ENCODE measurements at places on chromosomes 13 and 19.

DNA sequence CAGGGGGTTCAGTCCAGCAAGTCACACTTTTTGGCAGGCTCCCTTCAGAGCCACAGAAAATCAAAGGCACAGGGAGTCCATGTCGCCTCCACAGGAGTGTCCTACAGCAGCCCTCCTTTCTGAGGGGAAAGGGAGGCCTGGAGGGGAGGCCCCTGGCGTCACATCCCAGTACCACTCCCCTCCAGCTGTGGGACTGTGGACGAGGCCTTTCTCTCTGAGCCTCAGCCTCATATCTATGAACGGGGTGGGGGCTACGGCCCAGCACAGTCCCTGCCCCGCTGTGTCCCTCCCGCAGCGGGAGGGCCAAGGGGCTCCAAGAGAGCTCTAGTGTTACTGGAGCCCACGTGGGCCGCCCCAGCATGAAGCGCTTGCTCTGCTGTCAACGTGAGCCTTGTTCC is 23.8 kb downstream of the PEPD start:
- DNase-seq = no peak

GRCh38 chr19:11843722-11844121 is 4.8 kb upstream of the ZNF439 start:
- no peak for DNase-seq

DNA sequence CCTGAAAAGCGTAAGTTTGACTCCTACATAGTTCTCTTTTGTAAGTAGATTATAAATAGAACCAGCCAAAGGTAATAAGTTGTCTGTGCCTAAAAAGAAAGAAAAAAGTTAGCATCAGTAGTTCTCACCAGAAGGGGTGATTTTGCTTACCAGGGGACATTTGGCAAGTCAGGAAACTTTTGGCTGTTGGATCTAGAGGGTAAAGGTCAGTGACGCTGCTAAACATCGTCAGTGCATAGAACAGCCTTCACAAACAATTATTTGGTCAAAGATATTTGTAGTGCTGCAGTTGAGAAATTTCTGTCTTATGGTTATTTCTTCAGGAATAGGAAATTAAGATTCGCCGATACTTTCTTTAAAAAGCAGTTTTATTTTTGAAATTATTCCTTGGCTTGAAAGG is 2.0 kb downstream of the USPL1 start:
- DNase-seq = no peak

GRCh38 chr13:112842343-112842856 is 126.6 kb upstream of the MCF2L start:
- DNase-seq = no peak

DNA sequence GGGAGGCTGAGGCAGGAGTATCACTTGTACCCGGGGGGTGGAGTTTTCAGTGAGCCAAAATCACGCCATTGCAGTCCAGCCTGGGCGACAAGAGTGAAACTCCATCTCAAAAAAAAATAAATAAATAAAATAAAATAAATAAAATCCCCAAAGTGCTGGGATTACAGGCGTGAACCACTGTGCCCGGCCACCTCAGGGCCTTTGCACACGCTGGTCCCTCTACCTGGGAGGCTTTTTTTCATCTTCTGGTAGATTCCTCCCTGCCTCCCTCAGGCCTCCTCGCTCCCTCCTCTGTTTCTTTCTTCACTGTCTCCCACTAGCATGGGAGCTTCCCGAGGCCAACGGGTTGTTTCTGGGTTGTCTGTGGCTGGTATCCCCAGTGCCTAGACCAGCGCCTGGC is 15.1 kb downstream of the MYBPC2 start:
- no peak for DNase-seq

GRCh38 chr13:33548069-33548468 is 262.5 kb upstream of the STARD13 start:
- no peak for DNase-seq

GRCh38 chr19:18415178-18415867 is 3.9 kb upstream of the SSBP4 start:
- no peak for DNase-seq

- DNase-seq = no peak
Observed at GRCh38 chr19:41700381-41701195, 7.8 kb upstream of the CEACAM5 start.

GRCh38 chr19:23415561-23416191 is 20.4 kb upstream of the ZNF91 start:
- DNase-seq = no peak

- no peak for DNase-seq
Observed at GRCh38 chr19:30360376-30361106, 11.6 kb upstream of the ZNF536 start.

GRCh38 chr19:1365319-1366269 is 18.1 kb upstream of the NDUFS7 start:
- no peak for DNase-seq

GRCh38 chr13:72384186-72384823 is 343.1 kb downstream of the MZT1 start:
- DNase-seq = no peak

GRCh38 chr19:17109962-17110598 is 34.5 kb downstream of the MYO9B start:
- DNase-seq = no peak

DNA sequence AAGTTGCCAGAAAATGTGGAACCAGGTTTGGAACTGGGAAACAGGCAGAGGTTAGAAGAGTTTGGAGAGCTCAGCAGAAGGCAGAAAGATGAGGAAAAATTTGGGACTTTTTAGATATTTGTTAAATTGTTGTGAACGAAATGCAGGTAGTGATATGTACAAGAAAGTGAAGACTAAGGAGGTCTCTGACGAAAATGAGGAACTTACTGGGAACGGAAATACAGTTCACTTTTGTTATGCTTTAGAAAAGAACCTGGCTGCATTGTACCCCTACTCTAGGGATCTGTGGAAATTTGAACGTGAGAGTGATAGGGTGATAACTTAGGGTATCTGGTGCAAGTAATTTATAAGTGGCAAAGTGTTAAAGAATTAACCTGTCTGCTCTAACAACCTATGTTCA is 632.4 kb downstream of the SLITRK5 start:
- DNase-seq = no peak

DNA sequence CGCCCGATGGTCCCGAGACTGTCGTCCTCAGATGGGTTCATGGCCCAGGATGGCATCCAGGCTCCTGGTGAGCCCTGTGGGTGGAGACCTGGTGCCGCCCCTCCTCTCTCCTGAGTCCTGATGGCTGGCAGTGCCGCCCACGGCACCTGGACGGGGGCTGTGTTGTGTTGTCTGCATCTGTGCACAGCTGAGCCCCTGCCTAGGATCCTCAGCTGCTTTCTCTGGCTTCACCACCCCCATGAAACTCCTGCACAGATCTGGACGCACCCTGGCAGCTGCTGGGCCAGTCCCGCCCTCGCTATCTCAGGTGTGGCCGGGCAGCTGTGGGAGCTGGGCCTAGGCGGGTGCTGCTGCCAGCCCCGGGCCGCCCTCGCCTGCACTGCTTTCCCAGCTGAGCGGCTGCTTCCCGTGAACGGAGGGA is 27.7 kb downstream of the MCF2L start:
- DNase-seq = no peak

- DNase-seq = no peak
Observed at GRCh38 chr19:5345895-5346386, 5.3 kb upstream of the PTPRS start.

DNA sequence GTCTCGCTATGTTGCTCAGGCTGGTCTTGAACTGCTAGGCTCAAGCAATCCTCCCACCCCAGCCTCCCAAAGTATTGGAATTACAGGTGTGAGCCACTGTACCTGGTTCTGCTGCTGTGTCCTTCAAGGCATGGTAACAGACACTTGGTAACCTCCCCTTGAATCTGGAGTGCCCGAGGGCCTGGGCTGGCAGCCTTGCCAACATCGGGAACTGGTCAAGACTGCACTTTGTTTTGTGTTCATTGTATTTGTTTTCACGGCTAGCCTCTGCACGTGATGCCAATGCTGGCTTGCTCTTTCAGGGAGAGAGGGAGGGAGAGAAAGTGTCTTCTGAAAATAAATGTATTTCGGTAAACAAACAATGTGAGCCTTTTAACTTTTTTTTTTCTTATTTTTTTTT is 12.0 kb downstream of the CERS4 start:
- DNase-seq = no peak

DNA sequence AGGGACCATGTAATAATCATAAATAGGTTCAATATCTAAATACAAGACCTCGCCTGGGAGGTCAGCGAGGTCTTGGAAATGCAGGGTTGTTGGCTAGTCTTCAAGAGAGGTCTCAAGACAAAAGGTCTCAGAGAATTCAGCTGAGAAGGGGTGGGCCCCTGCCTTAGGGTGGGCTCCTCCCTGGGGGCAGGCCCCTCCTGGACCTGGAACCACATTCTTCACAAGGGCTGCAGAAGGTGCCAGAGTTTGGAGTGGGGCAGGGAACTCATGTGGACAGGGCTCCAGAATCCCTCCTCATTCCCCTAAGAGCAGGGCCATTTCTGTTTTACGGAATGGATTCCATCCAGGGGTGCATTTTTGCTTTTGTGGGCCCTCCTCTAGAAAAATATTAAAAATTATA is 10.2 kb downstream of the CEACAM18 start:
- no peak for DNase-seq

DNA sequence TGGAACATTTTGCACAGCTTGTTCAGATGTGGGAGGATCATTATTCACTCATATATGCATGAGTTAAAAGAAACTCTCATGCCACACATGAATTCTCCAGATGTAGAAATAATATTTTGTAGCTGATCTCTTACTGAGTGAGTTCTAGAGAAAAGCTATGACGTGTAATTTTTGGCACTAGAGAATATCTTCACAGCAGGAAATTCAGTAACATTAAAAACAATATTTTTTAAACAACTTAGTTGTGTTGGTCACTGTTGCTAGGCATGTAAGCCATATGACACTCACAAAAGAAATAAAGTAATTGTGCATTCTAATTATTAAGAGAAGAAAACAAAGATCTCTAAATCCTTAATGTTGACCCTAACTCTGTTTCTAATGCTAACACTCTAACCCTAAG is 371.4 kb upstream of the SLC10A2 start:
- no peak for DNase-seq

DNA sequence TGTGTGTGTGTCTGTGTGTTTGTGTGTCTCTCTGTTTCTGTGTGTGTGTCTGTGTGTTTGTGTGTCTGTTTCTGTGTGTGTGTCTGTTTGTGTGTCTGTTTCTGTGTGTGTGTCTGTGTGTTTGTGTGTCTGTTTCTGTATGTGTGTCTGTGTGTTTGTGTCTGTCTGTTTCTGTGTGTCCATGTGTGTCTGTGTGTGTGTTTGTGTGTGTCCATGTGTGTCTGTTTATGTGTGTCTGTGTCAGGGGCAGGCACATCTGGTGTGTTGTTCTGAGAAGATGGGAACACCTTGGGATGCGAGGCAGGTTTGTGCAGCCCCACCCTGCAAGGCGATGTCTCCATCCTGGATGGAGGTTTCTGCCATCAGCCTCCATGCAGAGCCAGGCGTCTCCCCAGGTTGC is 275.8 kb upstream of the SOX1 start:
- no peak for DNase-seq

DNA sequence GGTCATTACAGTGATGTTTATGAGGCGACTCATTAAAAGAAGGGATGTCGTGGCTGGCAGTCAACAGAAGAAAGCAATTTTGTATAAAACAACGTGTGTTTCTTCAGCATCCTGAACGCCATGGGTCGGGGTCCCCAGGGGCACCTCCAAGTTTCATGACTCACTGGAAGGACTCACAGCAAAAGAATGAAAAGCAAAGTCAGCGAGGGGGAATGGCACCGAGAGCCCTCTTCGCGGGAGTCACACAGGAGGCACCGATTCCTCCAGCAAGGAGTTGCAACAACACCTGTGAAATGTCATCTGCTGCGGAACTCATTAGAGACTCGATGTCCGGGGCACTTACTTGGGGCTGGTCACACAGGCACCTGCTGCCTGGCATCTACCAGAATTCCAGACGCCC is 130.7 kb upstream of the PEG3 start:
- DNase-seq = no peak

DNA sequence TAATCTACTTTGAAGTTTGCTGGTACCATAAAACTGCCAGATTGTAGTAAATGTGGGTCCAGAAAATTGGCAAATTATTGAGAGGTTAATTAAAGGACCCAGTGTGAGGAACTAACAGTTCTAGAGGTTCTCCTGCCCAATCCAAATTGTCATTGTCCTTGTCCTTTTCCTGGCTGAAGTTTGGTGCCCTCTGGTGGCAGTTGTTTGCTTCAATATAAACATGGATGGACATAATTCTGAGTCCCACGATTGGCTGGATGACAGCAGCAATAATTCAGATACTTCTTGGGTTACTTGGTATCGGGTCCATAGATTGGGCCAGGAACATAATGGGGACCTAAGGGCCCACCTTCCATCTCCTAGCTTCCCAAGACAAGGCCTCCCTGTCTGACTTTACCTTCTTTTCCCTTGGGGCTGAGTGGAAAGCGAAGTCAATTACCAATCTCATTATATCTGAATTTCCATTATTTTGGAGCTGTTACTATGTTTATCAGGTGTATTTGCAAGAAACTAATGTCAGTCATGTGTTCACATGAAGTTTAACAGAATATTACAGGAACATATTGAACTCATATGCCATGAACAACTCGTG is 33.8 kb upstream of the GARRE1 start:
- DNase-seq = peak; percentile 60

- no peak for DNase-seq
Observed at GRCh38 chr19:51695702-51696315, 2.7 kb downstream of the SPACA6 start.

DNA sequence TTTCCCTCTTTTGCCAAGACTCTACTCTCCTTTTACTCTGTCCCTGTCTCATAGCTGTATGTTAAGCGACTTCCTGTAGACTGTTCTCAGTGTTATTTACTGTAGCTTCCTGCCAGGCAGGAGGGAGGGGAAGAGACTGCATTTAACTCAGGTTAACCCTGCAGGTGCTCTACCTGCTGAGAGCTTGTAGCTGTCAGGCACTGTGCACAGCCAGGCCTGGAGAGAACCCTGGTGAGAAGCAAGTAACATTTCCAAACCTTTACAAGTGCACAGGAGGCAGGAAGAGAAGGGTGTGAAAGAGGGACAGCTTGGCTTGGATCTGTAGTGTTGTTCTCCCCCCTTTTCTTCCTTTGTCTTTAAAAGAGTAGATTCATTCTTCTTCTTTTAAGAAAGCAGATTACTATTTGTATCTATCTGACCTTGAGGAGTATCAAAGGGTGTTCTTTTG is 167.1 kb downstream of the LMO7 start:
- DNase-seq = no peak

DNA sequence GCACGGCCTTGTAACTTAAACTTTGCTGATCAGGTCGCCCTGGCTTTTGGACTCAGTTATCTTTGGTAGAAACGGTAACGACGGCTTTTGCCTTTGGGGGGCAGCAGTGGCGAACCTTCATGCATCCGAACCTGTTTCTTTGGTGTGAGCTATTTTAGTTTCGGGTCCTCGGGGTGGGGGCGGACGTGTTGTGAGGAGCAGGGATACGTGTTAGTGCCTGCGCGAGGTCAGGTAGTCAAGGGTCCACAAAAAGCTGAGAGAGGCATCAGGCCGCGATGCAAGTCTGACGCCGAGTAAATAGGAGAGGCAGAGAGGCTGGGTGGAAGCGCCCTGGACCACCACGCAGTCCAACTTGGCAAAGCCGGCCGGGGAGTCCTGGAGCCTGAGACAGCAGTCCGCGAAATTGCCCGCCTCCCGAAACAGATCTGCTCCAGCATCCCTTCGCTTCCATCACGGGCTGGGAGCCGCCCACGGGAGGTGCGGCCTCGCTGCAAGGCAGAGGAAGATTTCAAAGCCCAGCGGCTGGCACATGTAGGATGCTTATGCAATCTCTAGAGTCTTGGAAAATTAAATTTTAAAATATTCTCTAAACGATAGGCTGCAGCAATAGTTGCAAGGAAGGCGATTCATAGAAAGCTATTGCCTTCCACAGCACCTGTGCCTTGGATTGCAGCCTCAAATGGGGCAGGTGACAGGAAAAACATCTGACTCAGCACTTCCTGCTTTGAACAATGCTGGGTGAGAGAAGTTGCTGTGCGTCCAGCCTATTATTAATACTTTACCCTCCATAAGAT is 4.6 kb upstream of the TPP2 start:
- DNase-seq = peak; percentile 60

Data from T-helper 9 cell (primary cell).